ENCODE measurements at places on chromosomes 12 and 14. TPM values are rescaled to one million over a fixed set of nuclear protein-coding genes. Genes with fewer than 3 reads are reported as not detected.
A peak's percentile ranks its signal among the peaks of the same experiment; 100 is the strongest.

The GLIPR1L1 gene
- not detected for total RNA-seq

The NKX2-1 gene
- total RNA-seq: not detected

The LRP1-AS gene
- not detected for total RNA-seq

GRCh38 chr12:102388469-102388868 is 91.9 kb downstream of the IGF1 start:
- peaks cover 5% of the 10 kb centered on the region for H3K36me3 ChIP-seq
- H3K27ac ChIP-seq: no peak overlapping the region
- no peak for DNase-seq

DNA sequence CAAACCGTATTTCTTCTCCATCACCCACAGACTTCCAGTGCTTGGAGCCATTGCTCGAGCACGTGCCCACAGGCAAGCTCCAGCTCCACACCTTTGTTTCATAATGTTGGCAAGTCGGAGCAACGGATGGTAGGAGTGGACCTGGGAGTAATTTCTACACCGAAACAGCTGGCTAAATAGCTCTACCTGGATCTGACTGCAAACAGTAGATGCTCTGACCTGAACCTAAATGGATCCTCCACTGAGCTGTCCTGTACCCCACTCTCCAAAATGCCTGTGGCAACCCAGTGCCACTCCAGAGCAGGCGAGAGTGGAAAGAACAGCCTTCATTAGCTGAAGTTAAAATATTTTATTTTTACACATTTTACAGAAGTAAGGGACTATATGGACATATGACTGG is 108.7 kb downstream of the BMP4 start:
- no peak for DNase-seq
- no peak overlapping the region for H3K4me3 ChIP-seq
- H3K27ac ChIP-seq: no peak overlapping the region
- no peaks in the 10 kb centered on the region for H3K36me3 ChIP-seq

- H3K4me3 ChIP-seq: no peak overlapping the region
- H3K4me1 ChIP-seq: peaks cover 23% of the 10 kb centered on the region
- H3K27ac ChIP-seq: peak overlapping the region; percentile 40
- peaks cover 5% of the 10 kb centered on the region for H3K36me3 ChIP-seq
- DNase-seq: no peak
These were observed 47.9 kb downstream of the PPP1R12A start for GRCh38 chr12:79886917-79887519.

DNA sequence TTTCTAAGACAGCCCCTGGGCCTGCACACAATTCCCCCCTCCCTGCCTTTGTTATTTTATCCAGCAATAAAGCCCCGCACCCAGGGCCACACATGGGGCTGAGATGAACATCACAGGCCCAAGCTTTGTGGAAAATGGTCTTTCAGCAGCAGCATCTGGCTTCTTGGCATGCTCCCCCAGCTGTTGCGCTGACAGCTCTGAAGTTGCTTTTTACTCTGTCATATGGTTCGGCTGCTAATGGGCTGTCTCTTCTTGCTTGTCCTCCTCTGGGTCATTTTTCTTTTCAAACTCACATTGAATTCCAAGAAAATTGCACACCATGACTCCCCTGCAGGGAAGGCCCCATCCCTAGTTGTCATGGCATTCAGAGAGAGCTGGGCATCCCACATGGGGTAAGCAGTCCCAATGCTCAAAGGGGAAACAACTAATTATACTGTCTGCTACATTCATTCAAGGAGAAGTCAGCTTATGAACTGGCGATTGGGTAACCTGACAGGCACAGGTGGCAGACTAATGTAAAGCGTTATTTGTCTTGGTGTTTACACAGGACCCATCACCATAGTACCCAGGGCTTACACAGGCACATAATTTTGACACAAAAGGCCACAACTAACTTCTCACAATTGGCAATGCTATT is 74.0 kb upstream of the CDKN3 start:
- H3K4me3 ChIP-seq: no peak overlapping the region
- peaks cover 24% of the 10 kb centered on the region for H3K4me1 ChIP-seq
- H3K36me3 ChIP-seq: no peaks in the 10 kb centered on the region
- no peak for DNase-seq

DNA sequence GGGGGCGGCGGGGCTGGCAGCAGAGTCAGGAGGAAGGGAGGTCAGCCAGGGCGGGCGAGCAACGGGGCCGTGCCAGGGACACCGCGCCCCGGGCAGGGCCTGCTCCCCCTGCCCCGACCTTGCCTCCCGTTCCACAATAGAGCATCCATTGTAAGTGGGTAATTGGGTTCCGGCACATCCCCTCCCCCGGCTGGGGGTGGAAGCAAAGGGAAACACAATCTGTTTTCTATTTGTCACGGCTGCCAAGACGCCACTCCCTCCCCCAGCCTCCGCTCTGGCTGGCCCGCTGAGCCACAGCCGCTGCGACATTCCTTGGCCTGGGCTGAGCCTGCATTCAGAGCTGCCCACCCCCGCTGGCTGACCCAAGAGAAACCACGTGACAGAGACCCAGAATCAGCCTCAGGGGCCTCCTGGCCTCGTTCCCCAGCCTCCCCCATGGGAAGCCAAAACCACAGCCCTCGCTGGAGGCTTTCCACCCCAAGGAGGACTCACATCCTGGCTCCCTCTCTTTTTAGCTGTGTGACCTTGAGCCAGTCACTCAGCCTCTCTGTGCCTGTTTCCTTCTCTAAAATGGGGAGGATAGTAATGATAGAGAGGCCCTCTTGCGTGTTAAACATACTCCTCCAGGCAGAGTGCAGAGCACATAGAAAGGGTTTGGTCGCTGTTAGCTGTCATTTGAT is 117.6 kb downstream of the SCARB1 start:
- no peaks in the 10 kb centered on the region for H3K36me3 ChIP-seq
- H3K4me3 ChIP-seq: peak overlapping the region; percentile 7
- peak overlapping the region; percentile 95 for H3K27ac ChIP-seq
- DNase-seq: peak; percentile 47
- no peaks in the 10 kb centered on the region for H3K27me3 ChIP-seq

The KRT79 gene
- total RNA-seq: not detected

The FOXG1 gene
- total RNA-seq: not detected

GRCh38 chr12:43636725-43637463 is 84.9 kb upstream of the ADAMTS20 start:
- H3K4me1 ChIP-seq: peaks cover 16% of the 10 kb centered on the region
- no peak overlapping the region for H3K4me3 ChIP-seq
- peak overlapping the region; percentile 41 for H3K27ac ChIP-seq
- no peaks in the 10 kb centered on the region for H3K36me3 ChIP-seq
- no peaks in the 10 kb centered on the region for H3K27me3 ChIP-seq

The ACRBP gene
- 3.5 TPM for total RNA-seq

The CLBA1 gene
- total RNA-seq: 9.0 TPM

- H3K36me3 ChIP-seq: no peaks in the 10 kb centered on the region
- peaks cover 37% of the 10 kb centered on the region for H3K4me1 ChIP-seq
- H3K27me3 ChIP-seq: peaks cover 56% of the 10 kb centered on the region
- no peak overlapping the region for H3K4me3 ChIP-seq
- H3K27ac ChIP-seq: peak overlapping the region; percentile 99
These were observed 3.2 kb upstream of the CRIP1 start for GRCh38 chr14:105483300-105484068.

DNA sequence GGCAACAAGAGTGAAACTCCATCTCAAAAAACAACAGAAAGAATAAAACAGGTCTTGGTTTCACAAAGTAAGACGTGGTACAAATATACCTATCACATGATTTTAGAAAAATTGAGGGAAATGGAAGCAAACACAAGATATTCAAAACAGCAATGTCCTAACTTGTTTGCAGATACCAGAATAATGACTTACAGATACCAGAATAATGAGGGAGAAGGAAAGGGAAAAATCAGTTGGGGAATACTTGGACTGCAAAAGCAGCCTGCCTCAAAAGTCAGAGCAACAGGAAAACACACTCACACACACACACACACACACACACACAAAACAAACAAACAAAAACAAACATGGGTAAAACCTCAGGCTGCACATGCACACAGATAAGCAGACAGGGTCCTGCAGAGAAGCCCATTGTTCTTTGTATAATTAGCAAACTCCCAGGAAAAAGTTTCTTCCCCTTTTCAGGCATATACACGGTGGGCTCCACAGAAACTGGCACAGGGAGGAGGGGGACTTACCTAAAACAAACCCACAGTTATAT is 65.7 kb upstream of the CAPRIN2 start:
- no peak for DNase-seq
- H3K27ac ChIP-seq: no peak overlapping the region
- peaks cover 7% of the 10 kb centered on the region for H3K36me3 ChIP-seq

DNA sequence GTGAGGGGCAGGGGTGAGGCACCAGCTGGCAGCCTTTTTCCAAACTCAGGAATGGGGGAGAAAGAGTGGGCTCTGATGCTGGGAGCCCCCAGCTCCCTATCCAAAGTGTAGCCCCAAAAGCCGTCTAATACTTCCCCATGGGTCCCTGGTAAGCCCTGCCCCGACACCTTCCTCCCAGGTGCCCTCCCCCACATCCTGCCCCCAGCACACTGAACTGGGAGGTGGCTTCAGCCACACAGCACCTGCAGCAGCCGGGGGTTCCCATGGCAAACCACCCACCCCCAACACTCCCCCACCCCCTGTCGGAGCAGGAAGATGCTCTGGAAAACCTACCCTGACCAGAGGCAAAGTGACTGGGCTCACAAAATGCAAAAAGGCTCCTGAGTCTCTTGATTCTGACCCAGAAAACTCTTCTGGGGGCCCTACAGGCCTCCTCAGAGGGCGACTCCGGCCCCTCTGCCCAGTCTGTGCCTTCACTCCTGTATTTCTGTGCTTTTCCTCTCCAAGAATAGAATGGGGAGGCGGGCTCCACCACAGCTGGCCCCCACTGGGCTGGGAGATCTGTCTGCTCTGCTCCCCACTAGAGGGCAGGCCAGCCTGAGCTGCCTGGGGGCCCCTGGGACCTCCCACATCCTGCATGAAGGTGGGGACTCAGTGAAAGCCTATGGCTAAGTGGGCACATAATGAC is 81.6 kb downstream of the ITPK1 start:
- no peaks in the 10 kb centered on the region for H3K36me3 ChIP-seq
- no peaks in the 10 kb centered on the region for H3K27me3 ChIP-seq
- no peak overlapping the region for H3K4me3 ChIP-seq
- no peak overlapping the region for H3K27ac ChIP-seq

The FAM186B gene
- total RNA-seq: 0.29 TPM
